ENCODE measurements at places on chromosomes 12 and 14.

DNA sequence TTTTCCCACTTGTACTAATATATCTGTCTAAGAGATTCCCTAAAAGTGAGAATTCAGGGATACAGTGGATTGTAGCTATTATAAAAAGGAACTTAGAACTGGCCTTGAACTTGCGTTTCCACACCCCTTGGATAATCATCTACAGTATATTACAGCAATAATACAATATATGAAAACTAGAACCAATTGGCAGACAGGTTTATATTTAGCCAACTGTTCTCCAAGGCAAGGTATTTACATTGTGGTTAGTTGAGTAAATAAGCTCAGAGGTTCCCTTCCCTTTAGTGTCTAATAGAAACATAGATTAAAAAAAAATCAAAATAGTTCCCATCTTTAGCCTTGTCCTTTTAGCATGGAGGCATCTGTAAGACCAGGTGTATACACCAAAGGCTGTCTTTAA lies 42.1 kb downstream of the LIMA1 start:
- no peak for DNase-seq

DNA sequence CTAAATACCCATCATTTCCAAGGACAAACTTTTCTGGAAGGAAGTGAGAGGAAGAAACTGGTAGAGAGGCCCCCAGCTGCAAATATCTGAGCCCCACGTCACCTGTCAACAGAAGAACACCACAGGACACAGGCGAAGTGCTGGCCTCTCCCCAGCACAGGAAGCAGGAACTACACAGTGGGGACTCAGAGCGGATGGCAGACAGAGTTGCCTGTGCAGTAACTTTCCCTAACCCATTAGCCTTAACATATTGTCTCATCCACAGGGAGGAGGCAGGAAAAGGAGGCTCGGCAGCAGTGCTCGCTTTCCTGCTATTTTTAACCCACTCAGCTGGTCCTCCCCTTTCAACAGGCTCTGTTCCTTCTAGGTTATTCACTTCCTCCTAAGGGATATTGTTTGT lies 111.5 kb upstream of the TMPO start:
- DNase-seq, result no peak

- DNase-seq, result no peak
These were observed at the start of gene PAPLN for GRCh38 chr14:73237219-73237785. Gene PAPLN, plus strand, starts transcription at chr14:73237506. Its CDS starts 2,273 bp downstream, at chr14:73239779.

DNA sequence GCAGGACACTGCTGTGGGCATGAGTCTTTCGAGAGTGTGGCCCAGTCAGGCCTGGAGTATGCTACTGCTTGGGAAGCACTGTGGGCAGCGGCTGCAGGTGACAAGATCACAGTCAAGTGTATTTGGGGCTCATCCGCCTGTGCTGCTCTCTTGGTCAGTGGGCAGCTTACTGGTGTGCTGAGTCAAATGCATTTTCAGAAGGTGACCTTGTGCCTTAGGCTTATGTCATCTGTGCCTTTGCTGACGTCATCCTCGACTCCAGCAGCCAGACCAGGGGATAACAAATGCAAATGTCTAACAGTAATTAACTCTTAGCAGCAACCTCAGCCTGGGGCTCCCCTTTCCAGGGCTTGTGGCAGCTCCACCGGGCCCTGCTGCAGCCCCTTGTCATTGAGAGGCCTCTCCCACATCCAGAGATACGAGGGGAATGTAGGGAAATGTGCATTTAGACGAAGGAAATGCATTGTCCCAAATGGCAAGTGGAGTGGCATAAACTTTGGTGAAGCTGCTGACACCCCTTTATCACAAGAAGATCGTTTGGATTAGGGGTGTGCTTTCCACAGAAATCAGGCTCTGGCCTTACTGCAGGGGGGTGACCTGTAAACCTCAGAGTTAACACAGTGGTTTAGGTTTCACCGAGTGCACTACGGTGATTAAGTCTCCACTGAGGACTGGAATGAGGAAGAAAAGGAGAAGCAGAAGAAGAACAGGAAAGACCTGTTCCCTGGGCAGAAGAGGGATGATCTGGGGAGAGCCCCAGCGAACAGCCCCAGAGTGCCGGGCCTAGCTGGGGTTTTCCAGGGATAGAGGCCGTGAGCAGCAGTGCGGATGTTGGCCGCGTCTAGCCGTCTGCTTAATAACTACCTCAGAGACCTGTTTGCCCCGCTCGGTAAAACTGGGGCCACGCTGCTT lies 39.7 kb downstream of the PSMA6 start:
- DNase-seq, result peak; percentile 7

DNA sequence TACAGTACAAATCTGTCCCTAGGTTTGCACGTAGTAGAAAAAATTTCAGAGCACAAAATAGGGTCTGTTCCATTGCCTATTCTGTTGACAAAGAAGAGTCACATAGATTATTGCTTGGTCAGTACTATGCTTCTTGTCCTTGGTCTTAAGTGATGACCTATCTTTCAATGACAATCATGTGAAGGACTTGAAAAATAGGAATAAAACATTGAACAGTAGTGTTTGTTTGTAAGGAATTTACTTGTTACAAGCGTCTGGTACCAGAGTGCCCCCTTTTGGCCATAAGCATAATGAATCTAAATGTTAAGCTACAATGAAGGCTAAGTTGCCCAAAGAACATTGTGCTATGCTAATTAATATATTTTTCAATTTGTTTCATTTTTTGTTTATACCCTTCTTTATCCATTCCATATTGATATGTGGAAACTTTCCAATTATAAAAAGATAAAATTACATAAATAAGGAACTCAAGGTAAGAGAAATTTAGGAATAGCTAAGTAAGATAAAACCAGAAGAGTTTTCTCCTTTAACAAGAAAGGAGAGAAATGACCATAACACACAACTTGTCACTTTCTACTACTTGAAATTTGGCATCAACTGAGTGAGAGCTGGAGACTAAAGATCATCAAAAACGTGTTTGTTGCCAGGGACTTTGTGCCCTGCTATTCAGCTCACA lies 204.7 kb downstream of the EPS8 start:
- peak; percentile 86 for DNase-seq

- no peak for DNase-seq
These were observed 120.1 kb downstream of the LMNTD1 start for GRCh38 chr12:25433024-25433423.

DNA sequence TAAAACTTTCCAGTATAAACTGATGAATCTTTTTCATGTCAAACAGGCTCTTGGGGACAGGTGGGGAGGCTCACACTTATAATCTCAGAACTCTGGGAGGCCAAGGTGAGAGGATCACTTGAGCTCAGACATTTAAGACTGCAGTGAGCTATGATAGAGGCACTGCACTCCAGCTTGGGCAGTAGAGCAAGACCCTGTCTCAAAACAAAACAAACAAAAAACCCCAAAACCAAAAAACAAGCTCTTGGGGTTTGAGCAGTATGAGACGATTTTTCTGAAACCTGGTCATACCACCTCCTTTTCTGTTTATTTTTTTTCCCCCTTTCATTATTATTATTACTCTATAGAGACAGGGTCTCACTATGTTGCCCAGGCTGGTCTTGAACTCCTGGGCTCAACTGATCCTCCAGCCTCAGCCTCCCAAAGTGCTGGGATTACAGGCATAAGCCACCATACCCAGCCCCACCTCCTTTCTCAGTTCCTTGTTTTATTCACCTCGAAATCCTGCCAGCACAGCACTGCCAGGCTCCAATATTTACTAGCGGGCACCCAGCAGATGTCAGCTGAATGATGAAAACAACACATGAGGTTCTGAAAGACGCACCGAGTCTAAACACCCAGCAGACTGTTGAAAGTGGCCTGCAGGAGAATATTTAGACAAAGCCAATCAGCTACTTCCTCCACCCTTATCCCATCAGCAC lies 19.5 kb upstream of the CDK17 start:
- DNase-seq, result no peak

- DNase-seq, result peak; percentile 71
These were observed 35.9 kb upstream of the GSC start for GRCh38 chr14:94805680-94806288.
